Vagina (tissue), 2 donors: ENCODE measurements at places on chromosomes 5 and 9. TPM values are rescaled to one million over a fixed set of nuclear protein-coding genes. Genes with fewer than 3 reads are reported as not detected.

Gene FBP2
- total RNA-seq: not detected

DNA sequence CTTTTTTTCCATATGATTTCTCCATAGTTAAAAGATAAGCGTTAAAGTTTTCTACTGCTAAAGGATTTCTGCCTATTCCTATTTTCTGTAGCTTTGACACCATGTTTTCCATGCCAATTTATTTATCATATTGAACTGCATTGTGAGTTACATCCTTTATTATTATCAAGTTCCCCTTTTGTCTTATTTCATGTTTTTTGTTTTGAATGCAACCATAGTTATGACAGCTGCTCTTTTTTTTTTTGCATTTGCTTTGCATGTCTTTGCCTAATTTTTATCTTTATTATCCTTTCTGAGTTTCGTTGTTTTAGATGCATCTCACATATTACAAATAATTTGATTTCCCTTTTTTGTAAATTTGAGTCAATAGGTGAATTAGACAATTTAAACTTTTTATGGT lies 161.5 kb downstream of the DEPDC1B start:
- no peak for DNase-seq
- no peaks in the 10 kb centered on the region for H3K4me1 ChIP-seq
- no peak overlapping the region for H3K4me3 ChIP-seq
- H3K27me3 ChIP-seq: no peaks in the 10 kb centered on the region
- no peak overlapping the region for H3K27ac ChIP-seq

DNA sequence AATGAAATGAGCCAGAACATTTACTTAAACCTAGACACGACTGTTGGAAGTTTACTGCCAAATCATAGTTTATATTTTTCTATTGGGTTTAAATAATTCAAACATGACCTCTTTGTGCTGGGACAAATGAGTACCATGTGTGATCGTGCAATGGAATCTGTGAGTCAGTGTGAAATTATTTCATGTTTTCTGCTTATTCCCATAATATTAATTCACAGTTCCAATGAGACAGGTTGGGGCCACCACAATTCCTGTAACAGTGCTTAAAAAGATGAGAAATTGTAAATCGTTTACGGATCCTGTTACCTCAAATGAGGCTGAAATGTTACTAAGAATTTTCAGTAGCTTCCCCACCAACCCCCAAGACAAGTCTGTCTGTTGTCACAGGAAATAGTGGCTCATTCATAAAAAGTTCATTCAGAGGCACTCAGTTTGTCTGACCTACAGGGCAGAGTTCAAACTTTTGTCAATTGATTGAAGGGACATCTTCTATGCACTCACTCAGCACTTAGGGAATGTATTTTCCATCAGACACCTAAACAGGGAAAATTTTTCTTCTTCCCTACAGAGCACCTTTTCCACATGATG lies 563.9 kb upstream of the ADAMTS16 start:
- H3K4me3 ChIP-seq: no peak overlapping the region
- no peak overlapping the region for H3K27ac ChIP-seq
- H3K36me3 ChIP-seq: no peaks in the 10 kb centered on the region

DNA sequence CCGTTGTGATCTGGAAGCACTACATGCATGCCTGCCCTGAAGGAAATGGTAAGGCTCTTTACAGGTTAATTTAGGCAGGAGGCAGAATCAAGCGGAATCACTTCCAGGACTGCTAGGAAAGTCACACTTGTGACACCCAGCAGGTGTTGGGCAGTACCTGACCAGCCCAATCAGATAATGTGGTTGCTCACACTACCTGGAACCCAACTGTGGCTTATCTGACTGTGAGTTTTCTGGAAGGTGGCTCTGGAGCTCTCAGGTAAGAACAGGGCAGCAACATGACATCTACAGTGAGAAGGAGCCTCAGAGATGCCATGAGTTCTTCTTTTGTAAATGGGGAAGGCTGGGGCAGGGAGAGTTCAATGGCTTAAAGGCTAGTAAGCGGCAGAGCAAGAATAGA lies 146.4 kb downstream of the ARSB start:
- no peak overlapping the region for H3K4me3 ChIP-seq
- H3K27me3 ChIP-seq: no peaks in the 10 kb centered on the region
- no peak overlapping the region for H3K27ac ChIP-seq
- DNase-seq: no peak

Gene GRXCR2
- not detected for total RNA-seq

- no peak overlapping the region for H3K4me3 ChIP-seq
- H3K27me3 ChIP-seq: no peaks in the 10 kb centered on the region
- no peaks in the 10 kb centered on the region for H3K4me1 ChIP-seq
- DNase-seq: no peak
These were observed 66.2 kb upstream of the GAS1 start for GRCh38 chr9:87013490-87013889.

DNA sequence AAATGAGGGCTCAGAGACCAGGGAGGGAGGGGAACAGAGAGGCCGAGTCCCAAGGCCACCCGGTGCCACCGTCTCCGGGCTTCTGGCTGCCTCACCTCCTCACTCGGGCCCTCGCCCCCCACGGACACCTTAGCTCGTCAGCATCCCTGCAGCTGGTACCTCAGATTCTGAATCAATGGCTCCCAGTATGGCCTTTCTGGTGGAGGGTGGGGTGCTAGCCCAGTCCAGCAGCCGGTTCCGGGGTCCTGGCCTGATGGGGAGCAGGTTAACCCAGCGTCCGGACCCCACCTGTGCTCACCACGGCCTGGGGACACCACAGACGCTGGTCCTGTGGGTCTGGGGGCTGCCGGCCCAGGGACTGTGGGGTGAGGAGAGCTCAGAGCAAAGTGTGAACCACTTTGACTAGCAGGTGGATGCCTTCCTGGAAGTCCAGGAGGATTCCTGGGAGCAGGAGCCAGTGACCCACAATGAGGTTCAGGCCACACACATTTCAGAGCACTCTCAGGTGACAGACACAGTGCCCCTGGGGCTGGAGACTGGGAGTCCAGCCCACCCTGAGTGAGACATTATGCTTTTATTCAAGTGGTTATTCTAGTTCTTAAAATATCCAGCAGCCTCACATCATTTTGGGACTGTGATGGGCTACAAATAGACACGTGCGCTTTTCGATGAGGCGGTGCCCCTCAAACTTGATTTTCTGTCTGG lies 53.3 kb downstream of the AHRR start:
- peak; percentile 74 for DNase-seq
- H3K4me1 ChIP-seq: peaks cover 29% of the 10 kb centered on the region
- peak overlapping the region; percentile 75 for H3K27ac ChIP-seq
- no peak overlapping the region for H3K4me3 ChIP-seq
- H3K36me3 ChIP-seq: no peaks in the 10 kb centered on the region

DNA sequence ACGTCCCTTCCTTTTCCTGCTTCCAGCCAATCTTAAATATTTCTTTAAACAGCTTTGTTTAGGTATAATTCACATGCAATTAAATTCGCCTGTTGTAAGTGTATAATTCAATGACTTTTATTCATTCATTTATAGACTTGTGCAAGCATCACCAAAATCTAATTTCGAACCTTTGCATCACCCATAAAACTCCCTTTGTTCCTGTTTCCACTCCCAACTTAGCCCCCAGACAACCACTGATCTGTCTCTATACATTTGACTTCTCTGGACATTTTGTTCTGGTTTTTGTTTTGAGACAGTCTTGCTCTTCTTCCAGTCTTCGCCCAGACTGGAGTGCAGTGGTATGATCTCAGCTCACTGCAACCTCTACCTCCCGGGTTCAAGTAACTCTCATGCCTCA lies 71.5 kb downstream of the NR6A1 start:
- H3K27me3 ChIP-seq: no peaks in the 10 kb centered on the region
- H3K36me3 ChIP-seq: no peaks in the 10 kb centered on the region
- no peak overlapping the region for H3K4me3 ChIP-seq
- DNase-seq: no peak
- H3K27ac ChIP-seq: no peak overlapping the region
- H3K4me1 ChIP-seq: no peaks in the 10 kb centered on the region

- no peak for DNase-seq
- no peaks in the 10 kb centered on the region for H3K36me3 ChIP-seq
- H3K4me3 ChIP-seq: peak overlapping the region; percentile 72
- peaks cover 39% of the 10 kb centered on the region for H3K4me1 ChIP-seq
- H3K27ac ChIP-seq: peak overlapping the region; percentile 97
- no peaks in the 10 kb centered on the region for H3K27me3 ChIP-seq
These were observed 1.6 kb downstream of the ZFYVE16 start for GRCh38 chr5:80409367-80409966.

- H3K36me3 ChIP-seq: no peaks in the 10 kb centered on the region
- DNase-seq: no peak
- H3K4me1 ChIP-seq: no peaks in the 10 kb centered on the region
- no peak overlapping the region for H3K27ac ChIP-seq
- no peaks in the 10 kb centered on the region for H3K27me3 ChIP-seq
- H3K4me3 ChIP-seq: no peak overlapping the region
These were observed 176.9 kb downstream of the GDNF start for GRCh38 chr5:37662789-37663485.

DNA sequence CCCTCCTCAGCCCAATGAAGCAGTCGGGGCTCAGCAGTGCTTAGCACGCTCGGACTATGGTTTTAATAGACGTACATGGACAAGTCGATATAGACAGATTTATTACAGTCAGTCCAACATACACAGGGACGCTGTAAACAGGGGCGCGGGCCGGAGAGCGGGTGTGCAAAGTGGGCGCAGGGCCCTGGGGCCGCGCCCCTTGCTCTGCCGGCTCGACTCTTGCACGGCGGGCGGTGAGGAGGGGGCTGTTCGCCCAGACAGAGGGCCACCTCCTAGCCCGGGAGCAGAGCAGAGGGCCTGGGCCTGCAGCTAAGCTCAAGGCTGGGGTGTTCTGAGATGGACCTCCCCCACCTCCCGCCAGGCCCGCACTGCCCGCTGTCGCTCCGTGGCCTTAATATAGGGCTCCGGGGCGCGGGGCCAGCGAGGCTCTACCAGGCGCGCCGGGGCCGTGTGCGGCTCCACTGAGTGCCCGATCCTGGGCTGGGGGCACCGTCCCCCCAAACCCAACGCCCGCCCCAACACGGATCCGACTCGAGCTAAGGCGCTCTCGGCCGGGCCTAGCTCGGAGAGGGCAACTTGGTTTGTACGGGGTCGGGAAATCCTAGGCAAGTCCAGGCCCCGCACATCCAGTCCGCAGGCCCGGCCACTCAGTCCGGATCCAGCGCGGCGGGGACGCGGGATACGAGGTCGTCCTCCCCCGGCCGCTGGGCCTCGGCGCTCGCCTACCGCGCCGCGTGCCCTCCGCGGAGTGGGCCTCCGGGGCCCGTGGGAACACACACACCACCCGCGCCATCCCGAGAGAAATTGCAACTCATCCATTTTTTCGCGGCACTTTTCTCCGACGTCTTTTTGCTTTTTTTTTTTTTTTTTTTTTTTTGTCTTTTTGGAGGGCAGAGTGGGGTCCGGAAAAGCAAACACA lies 6.1 kb downstream of the PITX1 start:
- H3K27me3 ChIP-seq: peaks cover 18% of the 10 kb centered on the region
- no peak for DNase-seq
- peaks cover 30% of the 10 kb centered on the region for H3K4me1 ChIP-seq
- H3K27ac ChIP-seq: peak overlapping the region; percentile 95

GRCh38 chr5:88502179-88503040 lies 233.8 kb upstream of the TMEM161B start:
- no peaks in the 10 kb centered on the region for H3K36me3 ChIP-seq
- H3K27me3 ChIP-seq: no peaks in the 10 kb centered on the region
- peak overlapping the region; percentile 60 for H3K27ac ChIP-seq
- DNase-seq: no peak
- peak overlapping the region; percentile 40 for H3K4me3 ChIP-seq
- no peaks in the 10 kb centered on the region for H3K4me1 ChIP-seq

Gene EQTN
- total RNA-seq: not detected

GRCh38 chr5:10486511-10487344 lies 45.0 kb downstream of the ROPN1L start:
- no peak overlapping the region for H3K27ac ChIP-seq
- no peaks in the 10 kb centered on the region for H3K27me3 ChIP-seq
- H3K4me1 ChIP-seq: peaks cover 6% of the 10 kb centered on the region
- no peak overlapping the region for H3K4me3 ChIP-seq
- no peaks in the 10 kb centered on the region for H3K36me3 ChIP-seq

- H3K4me3 ChIP-seq: peak within 1 kb of the TSS; percentile 84
- H3K27ac ChIP-seq: peak within 1 kb of the TSS; percentile 60
- peaks cover 13% of the 10 kb centered on the region for H3K4me1 ChIP-seq
- no peak for DNase-seq
- H3K36me3 ChIP-seq: no peaks in the 10 kb centered on the region
These were observed at the start of gene C1QTNF2 for GRCh38 chr5:160369990-160370712. Gene C1QTNF2, minus strand, starts transcription at chr5:160370626. Its CDS starts 15,615 bp downstream, at chr5:160355011.

DNA sequence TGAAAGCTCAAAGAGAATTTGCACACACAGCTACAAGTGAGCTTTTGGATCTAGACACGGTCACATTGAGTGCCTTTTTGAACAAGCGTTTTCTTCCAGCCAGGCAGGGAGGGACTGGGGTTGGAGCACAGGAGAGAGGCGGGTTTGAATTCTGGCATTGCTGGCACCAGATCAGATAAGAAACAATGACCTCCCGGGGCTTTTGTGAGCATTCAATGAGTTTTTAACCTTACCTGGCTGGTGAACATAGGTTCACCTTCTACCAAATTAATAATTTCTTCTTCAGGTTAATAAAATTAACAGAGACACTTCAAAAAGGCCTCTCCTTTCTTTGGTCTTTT lies 312.9 kb upstream of the MSX2 start:
- H3K27me3 ChIP-seq: no peaks in the 10 kb centered on the region
- no peaks in the 10 kb centered on the region for H3K4me1 ChIP-seq
- DNase-seq: no peak
- H3K36me3 ChIP-seq: no peaks in the 10 kb centered on the region
- H3K4me3 ChIP-seq: no peak overlapping the region
- no peak overlapping the region for H3K27ac ChIP-seq

Gene DND1
- total RNA-seq: 2.9 TPM

- no peak overlapping the region for H3K27ac ChIP-seq
- no peaks in the 10 kb centered on the region for H3K36me3 ChIP-seq
- H3K27me3 ChIP-seq: no peaks in the 10 kb centered on the region
- H3K4me3 ChIP-seq: no peak overlapping the region
- no peak for DNase-seq
These were observed 297.0 kb downstream of the MAN2A1 start for GRCh38 chr5:109986726-109987125.

GRCh38 chr5:83146441-83146840 lies 69.1 kb downstream of the XRCC4 start:
- no peaks in the 10 kb centered on the region for H3K27me3 ChIP-seq
- no peaks in the 10 kb centered on the region for H3K4me1 ChIP-seq
- no peak overlapping the region for H3K4me3 ChIP-seq

Gene WHRN
- total RNA-seq: 9.1 TPM

DNA sequence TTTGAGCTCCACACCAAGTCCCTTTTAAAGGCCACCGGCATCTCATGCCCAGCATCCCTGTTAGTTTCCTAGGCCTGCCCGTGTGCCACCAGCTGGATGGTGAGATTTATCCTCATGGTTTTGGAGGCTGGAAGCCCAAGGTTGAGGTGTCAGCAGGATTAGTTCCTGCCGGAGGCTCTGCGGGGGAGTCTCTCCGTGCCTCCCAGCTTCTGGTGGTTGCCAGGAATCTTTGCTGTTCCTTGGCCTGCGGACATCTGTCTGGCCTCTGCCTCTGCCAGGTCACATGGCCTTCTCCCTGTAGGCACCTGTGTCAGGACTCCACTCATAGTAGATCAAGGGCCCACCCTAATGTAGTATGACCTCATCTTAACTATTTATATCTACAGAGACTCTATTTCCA lies 45.4 kb downstream of the JADE2 start:
- H3K27ac ChIP-seq: no peak overlapping the region
- DNase-seq: no peak
- peaks cover 43% of the 10 kb centered on the region for H3K4me1 ChIP-seq
- no peak overlapping the region for H3K4me3 ChIP-seq
- no peaks in the 10 kb centered on the region for H3K27me3 ChIP-seq
